ENCODE measurements at places on chromosomes 3 and 15.

DNA sequence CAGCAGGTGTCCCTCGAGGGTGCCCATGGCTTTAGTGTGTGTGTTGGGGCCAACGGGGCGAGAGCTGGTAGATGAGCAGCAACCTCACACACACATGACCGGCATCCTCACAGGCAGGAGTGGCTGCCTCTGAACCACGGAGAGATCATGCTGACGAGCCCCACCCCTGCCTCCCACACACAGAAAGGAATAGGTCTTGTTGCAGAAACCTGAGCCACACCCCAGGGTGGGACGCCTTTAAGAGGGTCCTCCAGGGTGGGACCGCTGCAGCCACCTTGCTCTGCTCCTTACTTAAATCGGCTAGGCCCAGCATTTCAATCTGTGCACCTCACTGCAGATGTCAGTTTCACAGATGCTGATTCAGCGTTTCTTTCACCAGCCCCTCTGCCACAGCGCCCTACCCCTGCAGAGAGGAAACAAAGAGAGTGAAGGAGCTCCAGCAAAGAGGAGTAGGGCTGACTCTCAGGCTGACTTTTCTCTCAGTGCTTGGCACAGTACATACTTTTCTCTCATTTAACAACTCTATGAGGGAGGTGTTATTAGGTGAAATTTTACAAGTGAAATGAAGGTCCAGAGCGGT is 61.2 kb upstream of the EPHB3 start:
- no peak for DNase-seq

GRCh38 chr15:68204776-68205557 is at the start of gene CALML4:
TSS of gene CALML4 (minus strand) at chr15:68205332. CDS start at chr15:68205247, 85 bp downstream.
- DNase-seq = no peak

- no peak for DNase-seq
These were observed 2.2 kb downstream of the ZNF592 start for GRCh38 chr15:84750583-84751092.

DNA sequence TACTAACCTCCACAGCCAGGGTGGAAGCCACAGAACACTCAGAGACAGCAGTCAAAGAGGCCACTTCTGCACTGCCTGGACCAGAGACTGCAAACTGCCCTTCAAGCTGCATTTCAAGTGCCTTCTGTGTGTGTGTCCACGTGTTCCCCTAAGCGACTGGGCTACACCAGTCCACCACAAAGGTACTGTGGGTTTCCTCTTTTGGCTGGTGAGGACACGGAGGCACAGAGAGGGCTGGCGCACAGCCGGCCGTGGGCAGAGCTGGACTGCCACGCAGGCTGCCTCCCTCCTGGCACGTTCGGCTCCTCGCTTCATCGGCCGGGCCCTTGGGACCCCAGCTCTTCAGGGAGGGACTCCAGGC is 60.9 kb downstream of the MGLL start:
- no peak for DNase-seq

DNA sequence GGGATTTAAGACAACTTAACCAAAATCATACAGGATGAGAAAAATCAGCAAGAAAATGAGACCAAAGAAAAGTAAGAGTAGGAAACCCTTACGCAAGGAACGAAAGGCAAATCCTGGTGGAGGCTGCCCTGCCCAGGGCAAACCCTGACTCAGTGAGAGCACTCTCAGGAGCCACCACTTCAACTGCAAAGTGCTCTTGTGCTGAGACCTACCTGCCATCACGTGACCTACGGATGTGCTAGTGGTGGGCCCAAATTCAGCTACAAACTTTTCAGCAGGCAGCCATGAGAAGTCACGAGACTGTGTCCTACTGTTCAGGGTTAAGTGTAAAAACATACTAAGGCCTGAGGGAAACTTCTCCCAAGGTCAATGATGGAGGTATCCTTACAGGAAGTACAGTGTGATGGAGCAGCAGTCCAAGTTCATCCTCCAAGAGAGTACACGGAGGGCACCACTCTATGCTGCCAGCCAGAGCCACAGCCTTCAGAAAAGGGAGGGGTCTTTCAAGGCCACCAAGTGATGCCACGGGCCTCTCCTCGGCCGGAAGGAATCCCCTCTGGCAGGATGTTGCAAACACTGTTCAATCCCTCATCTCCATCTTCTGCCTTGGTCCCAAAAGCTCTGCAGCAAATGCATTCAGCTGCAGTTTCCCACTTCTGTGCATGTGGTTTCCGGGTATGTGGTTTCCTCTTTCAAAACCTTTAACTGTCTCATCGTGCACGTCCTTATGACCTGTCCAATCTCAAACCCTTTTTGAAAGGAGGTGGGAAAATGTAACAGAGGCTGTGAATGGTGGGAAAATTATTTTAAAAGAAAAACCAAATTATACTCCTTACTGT is 9.5 kb downstream of the CHSY1 start:
- DNase-seq = peak; percentile 69

Measured in CD8-positive, alpha-beta memory T cell (primary cell).